ENCODE measurements at places on chromosomes 12 and 14. TPM values are rescaled to one million over a fixed set of nuclear protein-coding genes. Genes with fewer than 3 reads are reported as not detected.

DNA sequence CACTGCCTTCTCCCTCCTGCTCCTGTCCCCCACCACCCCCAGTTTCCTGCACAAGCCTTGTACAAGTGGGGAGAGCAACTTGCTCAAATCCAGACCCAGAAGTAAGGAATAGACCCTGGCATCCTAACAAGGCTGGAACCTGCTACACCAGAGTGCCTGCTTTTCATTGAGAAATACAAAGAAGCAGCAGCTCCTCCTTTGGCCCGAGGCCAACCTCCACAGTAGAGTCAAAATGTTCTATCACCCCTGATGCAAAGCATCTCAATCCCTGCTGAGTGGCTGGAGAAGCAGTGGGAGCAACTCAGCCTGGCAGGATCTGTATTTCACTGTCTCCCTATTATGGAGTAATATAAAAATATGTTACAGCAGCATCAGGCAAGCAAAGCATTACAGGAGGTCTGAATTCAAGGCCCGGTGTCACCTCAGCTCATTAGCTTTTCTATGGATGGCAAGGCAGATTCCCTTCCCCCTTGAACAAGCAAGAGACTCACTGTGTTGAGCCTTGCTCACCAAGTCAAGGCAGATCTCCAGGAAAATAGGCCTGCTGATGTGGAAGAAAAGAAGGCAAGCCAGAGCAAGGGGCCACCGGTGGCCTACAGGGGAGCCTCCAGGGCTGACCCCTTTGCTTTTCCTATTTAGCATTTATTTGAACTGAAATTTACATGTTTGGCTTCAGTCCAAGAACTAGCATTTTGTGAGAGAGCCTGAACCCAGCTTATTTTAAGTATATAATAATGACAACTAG lies 186.3 kb upstream of the EGLN3 start:
- no peak overlapping the region for H3K27ac ChIP-seq
- no peaks in the 10 kb centered on the region for H3K36me3 ChIP-seq
- no peak for DNase-seq
- no peak overlapping the region for H3K4me3 ChIP-seq
- no peaks in the 10 kb centered on the region for H3K27me3 ChIP-seq
- peaks cover 16% of the 10 kb centered on the region for H3K4me1 ChIP-seq

- DNase-seq, result no peak
- no peak overlapping the region for H3K4me3 ChIP-seq
- no peaks in the 10 kb centered on the region for H3K27me3 ChIP-seq
- H3K27ac ChIP-seq, result no peak overlapping the region
- no peaks in the 10 kb centered on the region for H3K4me1 ChIP-seq
Observed at GRCh38 chr12:29552994-29553748, 55.7 kb upstream of the OVCH1 start.

GRCh38 chr12:100995201-100995600 lies 200.6 kb downstream of the ANO4 start:
- no peaks in the 10 kb centered on the region for H3K4me1 ChIP-seq
- no peaks in the 10 kb centered on the region for H3K27me3 ChIP-seq
- H3K4me3 ChIP-seq, result no peak overlapping the region
- H3K36me3 ChIP-seq, result no peaks in the 10 kb centered on the region
- no peak for DNase-seq

GRCh38 chr14:37988472-37988871 lies 219.2 kb upstream of the SSTR1 start:
- H3K27ac ChIP-seq, result no peak overlapping the region
- no peaks in the 10 kb centered on the region for H3K27me3 ChIP-seq

DNA sequence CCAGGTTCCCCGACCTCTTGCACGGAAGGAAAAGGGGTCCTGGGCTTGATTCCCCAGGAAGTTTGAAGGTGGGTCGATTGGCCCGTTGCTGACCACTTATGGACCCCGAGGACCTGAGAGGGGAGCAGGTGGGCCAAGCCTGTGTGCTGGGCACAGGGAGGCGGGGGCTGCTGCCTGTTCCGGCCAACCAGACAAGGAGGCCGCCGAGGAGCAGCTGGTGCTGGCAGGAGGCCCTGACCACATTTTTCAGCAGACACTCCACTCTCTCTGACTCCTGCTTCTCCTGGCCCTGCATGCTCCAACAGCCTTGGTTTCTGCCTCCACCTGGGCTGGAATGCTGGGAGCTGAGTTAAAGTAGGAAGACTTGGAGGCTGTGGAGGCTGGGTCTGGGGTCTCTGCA lies 42.8 kb downstream of the NOS1 start:
- no peak for DNase-seq
- no peak overlapping the region for H3K4me3 ChIP-seq

DNA sequence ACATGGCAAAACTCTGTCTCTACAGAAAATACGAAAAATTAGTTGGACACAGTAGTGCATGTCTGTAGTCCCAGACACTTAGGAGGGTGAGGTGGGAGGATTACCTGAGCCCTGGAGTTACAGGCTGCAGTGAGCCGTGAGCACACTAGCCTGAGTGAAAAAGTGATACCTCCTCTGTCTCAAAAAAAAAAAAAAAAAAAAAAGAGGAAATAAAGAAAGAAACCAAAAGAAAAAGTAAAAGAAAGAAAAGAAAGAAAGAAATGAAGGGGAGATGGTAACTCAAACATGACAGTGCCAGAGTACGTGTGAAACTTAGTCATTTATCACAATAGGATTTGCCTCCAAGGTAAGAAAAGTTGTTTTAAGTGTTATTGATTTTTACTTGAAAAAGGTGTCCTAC lies 407.0 kb upstream of the MGAT4C start:
- H3K36me3 ChIP-seq, result no peaks in the 10 kb centered on the region
- H3K4me3 ChIP-seq, result no peak overlapping the region
- H3K27me3 ChIP-seq, result no peaks in the 10 kb centered on the region
- no peak for DNase-seq
- no peak overlapping the region for H3K27ac ChIP-seq

DNA sequence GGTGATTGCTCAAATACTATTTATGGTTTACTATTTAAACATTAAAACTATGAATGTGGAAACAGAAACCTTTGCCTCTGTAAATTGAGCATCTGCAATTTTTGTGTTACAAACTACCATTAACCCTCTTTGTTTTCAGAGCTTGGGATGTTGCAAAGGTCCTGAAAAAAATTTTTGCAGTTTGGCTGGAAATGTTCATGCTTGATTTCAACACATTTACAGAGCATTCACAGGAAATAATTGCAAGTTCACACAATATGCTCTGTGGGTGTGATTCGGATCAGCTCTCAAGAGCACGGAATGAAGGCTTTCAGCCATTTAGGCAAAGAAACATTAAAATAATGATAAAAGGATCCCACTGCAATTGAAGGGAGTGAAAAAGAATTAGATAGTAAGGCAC lies 232.9 kb downstream of the ATP23 start:
- H3K4me3 ChIP-seq, result no peak overlapping the region
- H3K27ac ChIP-seq, result peak overlapping the region; percentile 23
- no peak for DNase-seq
- H3K36me3 ChIP-seq, result no peaks in the 10 kb centered on the region
- H3K27me3 ChIP-seq, result no peaks in the 10 kb centered on the region
- H3K4me1 ChIP-seq, result peaks cover 38% of the 10 kb centered on the region

DNA sequence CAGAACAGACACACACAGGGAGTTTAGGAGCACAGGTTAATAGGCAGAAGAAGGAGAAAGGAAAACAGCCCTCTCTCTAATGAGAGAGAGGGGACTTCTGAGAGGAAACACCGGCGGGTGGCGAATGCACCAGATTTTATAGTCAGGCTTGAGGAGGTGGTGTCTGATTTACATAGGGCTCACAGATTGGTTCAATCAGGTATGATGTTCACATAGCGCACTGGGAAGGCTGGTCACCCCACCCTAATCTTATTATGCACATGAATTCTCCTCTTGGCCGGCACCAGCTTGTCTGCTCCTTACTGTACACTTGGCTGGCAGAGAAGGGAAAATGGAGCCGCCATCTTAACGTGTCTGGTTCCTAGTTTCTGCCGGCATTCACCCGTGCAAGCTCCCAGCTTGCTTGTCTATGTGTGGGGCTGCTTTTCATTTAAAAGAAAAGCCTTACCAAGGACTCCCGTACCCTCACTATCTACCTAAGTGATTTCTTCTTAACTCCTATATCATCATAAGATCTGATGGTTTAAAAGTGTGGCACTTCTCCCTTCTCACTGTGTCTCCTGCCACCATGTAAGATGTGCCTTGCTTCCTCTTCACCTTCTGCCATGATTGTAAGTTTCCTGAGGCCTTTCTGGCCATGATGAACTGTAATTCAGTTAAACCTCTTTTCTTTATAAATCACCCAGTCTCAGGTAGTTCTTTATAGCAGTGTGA lies 15.1 kb downstream of the BCAT1 start:
- H3K27me3 ChIP-seq, result no peaks in the 10 kb centered on the region
- no peaks in the 10 kb centered on the region for H3K36me3 ChIP-seq
- peak; percentile 47 for DNase-seq
- no peak overlapping the region for H3K27ac ChIP-seq
- H3K4me3 ChIP-seq, result no peak overlapping the region
- no peaks in the 10 kb centered on the region for H3K4me1 ChIP-seq

GRCh38 chr14:63214417-63215196 lies 10.4 kb downstream of the RHOJ start:
- H3K4me3 ChIP-seq, result no peak overlapping the region
- peaks cover 14% of the 10 kb centered on the region for H3K4me1 ChIP-seq
- H3K27me3 ChIP-seq, result no peaks in the 10 kb centered on the region
- no peaks in the 10 kb centered on the region for H3K36me3 ChIP-seq
- DNase-seq, result no peak

DNA sequence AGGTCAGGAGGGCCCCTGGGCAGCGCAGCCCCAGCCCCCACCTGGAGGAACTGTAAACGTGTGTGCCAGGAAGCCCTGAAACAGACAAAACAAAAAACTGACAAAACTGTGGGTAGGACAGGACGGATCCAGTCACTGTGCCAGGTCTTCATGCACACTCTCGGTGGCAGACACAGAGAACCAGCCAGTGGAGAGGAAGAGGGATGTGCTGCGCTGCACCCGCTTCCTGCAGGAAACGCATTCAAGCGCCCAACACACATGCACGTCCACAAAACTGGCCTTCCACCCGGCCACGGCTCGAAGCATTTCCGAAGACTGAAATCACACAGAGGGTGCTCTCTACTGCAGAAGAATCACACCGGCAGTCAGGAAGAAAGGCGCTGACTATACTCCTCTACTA lies 16.9 kb downstream of the BRF1 start:
- no peak for DNase-seq
- peaks cover 22% of the 10 kb centered on the region for H3K36me3 ChIP-seq
- no peak overlapping the region for H3K27ac ChIP-seq
- H3K27me3 ChIP-seq, result no peaks in the 10 kb centered on the region

DNA sequence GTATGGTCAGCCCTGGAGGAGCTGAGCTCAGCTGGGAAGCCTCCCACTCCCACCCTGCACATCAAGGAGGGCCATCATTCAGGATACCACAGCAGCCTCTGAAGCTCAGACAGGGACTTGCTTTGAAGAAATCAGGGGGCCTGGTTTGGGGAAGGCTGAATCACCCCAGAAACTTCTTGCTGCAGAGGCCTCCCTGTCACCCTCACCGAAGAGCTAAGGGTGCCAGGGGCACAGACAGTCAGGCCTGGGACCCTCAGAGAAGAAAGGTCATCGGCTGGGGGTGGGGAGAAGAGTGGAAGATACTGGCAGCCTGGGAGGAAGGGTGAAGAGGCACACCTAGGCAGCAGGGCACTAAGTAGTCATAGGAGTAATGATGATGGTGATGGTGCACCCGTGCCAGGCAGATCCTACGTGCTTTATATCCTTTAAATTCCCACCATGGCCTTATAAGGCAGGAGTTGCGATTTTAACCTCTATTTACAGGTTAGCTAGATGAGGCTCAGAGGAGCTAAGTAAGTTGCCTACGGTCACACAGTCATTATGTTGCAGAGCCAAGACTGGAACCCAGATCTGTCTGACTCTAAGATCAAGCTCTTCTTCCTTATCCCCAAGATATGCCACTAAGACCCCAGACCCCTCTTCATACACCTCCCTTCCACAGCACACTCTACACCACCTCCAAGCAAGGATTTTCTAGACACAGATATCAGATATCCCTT lies 28.5 kb upstream of the PNMA1 start:
- DNase-seq, result no peak
- H3K27me3 ChIP-seq, result no peaks in the 10 kb centered on the region
- H3K4me1 ChIP-seq, result peaks cover 98% of the 10 kb centered on the region
- peaks cover 23% of the 10 kb centered on the region for H3K36me3 ChIP-seq
- peak overlapping the region; percentile 85 for H3K27ac ChIP-seq

- no peak for DNase-seq
- no peak overlapping the region for H3K27ac ChIP-seq
- peaks cover 8% of the 10 kb centered on the region for H3K4me1 ChIP-seq
- H3K36me3 ChIP-seq, result no peaks in the 10 kb centered on the region
Observed at GRCh38 chr12:97616946-97617345, 154.3 kb downstream of the RMST start.

GRCh38 chr12:118354903-118355302 lies 17.8 kb downstream of the TAOK3 start:
- DNase-seq, result no peak
- H3K27me3 ChIP-seq, result no peaks in the 10 kb centered on the region
- H3K4me1 ChIP-seq, result peaks cover 23% of the 10 kb centered on the region
- no peaks in the 10 kb centered on the region for H3K36me3 ChIP-seq
- H3K4me3 ChIP-seq, result no peak overlapping the region

DNA sequence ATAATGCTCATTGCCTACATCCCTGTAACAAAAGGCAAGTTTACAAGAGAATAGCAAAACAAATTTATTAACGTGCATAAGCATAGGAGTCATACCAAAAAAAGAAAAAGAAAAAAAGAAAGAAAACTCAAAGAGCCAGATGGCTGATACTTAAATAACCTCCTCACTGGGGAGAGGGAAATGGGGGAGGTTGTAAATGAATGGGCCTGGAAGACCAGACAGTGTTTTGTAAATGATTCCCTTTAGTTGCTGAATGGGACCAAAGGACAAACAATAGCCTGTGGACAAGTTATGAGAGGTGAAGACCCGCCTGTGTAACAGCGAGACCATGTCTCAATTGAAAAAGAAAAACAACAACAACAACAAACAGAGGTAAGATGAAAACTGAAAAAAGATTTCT lies 35.3 kb downstream of the CAPS2 start:
- H3K4me3 ChIP-seq, result no peak overlapping the region
- H3K27me3 ChIP-seq, result no peaks in the 10 kb centered on the region
- H3K4me1 ChIP-seq, result no peaks in the 10 kb centered on the region
- H3K36me3 ChIP-seq, result no peaks in the 10 kb centered on the region
- no peak for DNase-seq

DNA sequence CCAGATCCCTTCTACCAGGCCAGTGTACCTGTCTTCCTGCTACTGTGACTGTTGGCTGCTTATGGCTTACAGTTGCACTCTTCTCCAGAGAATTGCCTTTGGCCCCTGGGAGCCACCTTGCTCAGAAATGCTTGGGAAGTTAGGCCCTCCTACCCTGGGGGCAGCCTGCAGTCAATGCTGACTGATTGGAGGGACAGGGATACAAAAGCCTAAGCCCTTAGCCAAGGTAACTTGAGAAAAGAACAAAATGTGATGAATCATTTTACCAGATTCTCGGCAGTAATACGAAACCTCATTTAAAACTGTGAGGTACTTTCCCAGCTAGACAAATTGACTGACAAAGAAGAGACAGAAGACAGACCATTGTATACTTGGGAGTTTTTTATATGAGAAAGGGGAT lies 47.3 kb downstream of the PTCSC3 start:
- no peak overlapping the region for H3K27ac ChIP-seq
- H3K4me1 ChIP-seq, result no peaks in the 10 kb centered on the region
- DNase-seq, result no peak

- no peaks in the 10 kb centered on the region for H3K36me3 ChIP-seq
- DNase-seq, result no peak
- no peak overlapping the region for H3K27ac ChIP-seq
- no peaks in the 10 kb centered on the region for H3K27me3 ChIP-seq
- peaks cover 13% of the 10 kb centered on the region for H3K4me1 ChIP-seq
- no peak overlapping the region for H3K4me3 ChIP-seq
Observed at GRCh38 chr12:5034603-5035002, 9.1 kb upstream of the KCNA5 start.

Gene NTF3
- 0.71 TPM for total RNA-seq

Gene KCNC2
- total RNA-seq, result not detected

Gene RNASE4
- total RNA-seq, result 82.0 TPM

Gene SLC41A2
- 22.4 TPM for total RNA-seq

Gene CLEC4D
- total RNA-seq, result not detected

Data from esophagus muscularis mucosa (tissue), 4 donors.